ENCODE measurements at places on chromosomes 6 and 20. TPM values are rescaled to one million over a fixed set of nuclear protein-coding genes. Genes with fewer than 3 reads are reported as not detected.

VEGFA gene
- total RNA-seq: 18.4 TPM

GSTA2 gene
- 0.14 TPM for total RNA-seq

WRNIP1 gene
- 48.3 TPM for total RNA-seq

CLVS2 gene
- total RNA-seq: 0.05 TPM

PRKN gene
- 0.71 TPM for total RNA-seq

PRR18 gene
- total RNA-seq: 0.05 TPM

CDKN1A gene
- 13.1 TPM for total RNA-seq

LIN28B gene
- total RNA-seq: 5.1 TPM

HUS1B gene
- 0.19 TPM for total RNA-seq

HDGFL1 gene
- total RNA-seq: not detected

OGFR gene
- 35.9 TPM for total RNA-seq

PAX1 gene
- total RNA-seq: 12.3 TPM

All from thymus (tissue), 14 donors.